ENCODE measurements at places on chromosomes 1 and 21.

DNA sequence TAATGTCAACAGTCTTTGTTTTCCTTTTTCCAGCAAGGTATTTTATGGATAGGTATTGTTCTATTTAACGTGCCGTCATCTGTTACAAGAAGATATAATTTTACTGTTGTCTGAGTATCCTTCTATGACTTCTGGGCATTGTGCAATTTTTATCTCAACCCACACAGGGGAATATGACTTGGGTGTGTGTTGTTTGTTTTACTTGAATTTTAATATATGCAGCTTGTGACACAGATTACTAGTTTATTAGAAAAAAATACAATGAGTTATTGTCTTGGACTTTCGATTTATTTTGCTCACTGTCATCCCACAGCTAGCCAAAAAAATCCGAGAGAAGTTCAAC is 111.9 kb downstream of the CACHD1 start:
- peak; percentile 11 for DNase-seq

GRCh38 chr1:178506177-178506576 is 6.7 kb upstream of the TEX35 start:
- no peak for DNase-seq

DNA sequence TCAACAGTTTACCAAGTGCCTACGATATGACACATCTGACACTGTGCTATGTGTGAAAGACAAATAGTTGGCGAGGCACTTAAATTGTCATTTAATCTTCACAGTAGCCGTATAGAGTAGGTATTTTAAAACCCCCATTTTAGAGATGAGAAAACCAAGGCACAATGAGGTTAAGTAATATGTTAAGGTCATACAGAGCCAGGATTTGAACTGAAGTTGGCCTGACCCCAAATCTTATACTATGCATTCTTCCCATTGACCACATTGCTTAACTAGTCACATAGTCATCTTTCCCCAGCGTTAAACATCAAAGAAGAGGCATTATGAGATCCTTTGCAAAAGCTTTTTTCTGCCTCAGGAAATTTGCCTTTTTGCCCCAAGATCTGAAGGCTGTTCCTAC is 3.9 kb downstream of the INKA2 start:
- DNase-seq, result no peak

- DNase-seq, result no peak
These were observed 3.6 kb downstream of the MAN1C1 start for GRCh38 chr1:25620211-25620610.

GRCh38 chr1:41681331-41682098 is 197.0 kb upstream of the EDN2 start:
- DNase-seq, result no peak

- no peak for DNase-seq
These were observed 7.6 kb downstream of the SAMSN1 start for GRCh38 chr21:14538483-14538882.

GRCh38 chr1:197343663-197344273 is 75.7 kb downstream of the CRB1 start:
- no peak for DNase-seq

DNA sequence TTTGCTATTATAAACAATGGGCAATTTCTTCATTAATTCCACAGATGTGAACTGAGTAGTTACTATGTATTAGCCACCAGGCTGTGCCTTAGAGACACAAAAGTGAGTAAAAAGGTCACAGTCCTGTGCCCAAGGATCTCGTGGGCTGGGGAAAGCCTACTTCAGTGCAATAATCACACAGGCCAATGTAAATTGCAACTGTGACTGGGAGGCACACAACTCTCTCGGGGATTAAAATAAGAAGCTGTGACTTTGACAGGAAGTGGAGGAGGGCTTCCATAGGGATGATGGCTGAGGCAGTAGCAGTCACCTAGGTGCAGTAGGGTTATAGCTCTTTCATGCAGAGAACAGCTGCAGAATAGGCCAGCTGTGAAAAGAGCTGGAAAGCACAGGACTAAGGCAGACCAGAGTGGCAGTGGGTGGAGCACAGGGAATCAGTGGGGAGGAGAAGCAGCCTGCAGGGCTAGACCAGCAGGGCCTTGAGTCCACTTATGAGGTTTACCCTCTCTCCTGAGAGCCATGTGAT is 121.9 kb downstream of the MAB21L3 start:
- no peak for DNase-seq

GRCh38 chr1:150083907-150084306 is 16.3 kb downstream of the VPS45 start:
- DNase-seq, result no peak

DNA sequence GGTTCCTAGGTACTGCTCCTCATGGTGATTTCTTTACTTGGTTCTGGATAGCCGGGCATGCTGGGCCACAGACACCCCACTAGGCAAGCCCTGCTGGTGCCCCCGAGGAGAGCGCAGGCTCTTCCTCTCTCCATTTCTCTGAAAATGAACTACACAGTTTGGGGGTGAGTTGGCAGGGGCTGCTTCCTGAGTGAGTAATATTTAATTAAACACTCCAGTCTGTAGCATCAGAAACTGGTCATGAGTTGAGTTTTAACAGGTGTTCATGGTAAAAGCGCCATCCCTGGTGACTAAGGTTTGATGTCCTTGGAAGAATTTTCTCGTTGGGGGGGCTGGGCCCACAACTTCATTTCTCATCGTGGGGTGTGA is 1.7 kb downstream of the SPSB1 start:
- no peak for DNase-seq

GRCh38 chr1:234148350-234148749 is 224.9 kb upstream of the COA6 start:
- DNase-seq, result no peak

- DNase-seq, result no peak
These were observed 51.4 kb downstream of the MARK1 start for GRCh38 chr1:220579317-220579716.

GRCh38 chr1:160640359-160641123 is 6.3 kb downstream of the SLAMF1 start:
- DNase-seq, result no peak

DNA sequence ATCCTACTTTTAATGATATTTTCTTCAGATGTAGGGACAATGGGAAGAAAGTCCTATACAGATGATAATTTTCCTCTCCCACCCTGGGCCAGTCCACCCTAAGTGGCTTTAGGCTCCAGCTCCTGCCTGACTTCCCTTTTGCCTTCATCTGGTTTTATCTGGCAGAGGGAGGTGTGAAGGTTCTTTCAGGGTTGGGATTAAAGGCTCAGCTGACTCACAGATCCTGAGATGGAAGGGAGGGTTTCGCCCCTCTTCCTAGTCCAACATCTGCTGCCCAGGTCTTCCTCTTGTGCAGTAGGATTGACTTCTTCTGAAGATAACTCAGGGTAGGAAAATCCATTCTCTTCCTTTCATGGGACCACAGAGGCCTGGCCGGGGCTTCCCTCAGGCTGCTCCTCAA is 362.4 kb upstream of the KAZN start:
- no peak for DNase-seq

DNA sequence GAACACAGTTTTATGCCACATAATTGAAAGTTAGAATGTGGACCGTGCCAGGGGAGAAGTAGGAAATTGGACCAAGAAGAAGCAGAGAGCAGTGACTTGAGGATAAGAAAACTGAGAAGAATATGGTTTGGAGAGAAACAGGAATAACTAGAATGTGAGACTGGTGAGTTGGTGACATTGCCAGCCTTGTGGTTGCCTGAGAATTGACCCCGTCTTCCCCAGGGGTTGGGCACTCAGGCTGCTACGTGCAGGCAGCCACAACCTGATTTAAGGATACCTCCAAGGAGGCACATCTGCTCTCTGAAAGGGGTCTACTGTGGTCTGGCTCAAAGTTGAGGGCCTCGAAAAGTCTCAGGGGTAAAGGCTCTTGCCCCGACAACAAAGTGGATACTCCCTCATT is 112.1 kb upstream of the ARTN start:
- no peak for DNase-seq

- DNase-seq, result no peak
These were observed 68.6 kb downstream of the KAZN start for GRCh38 chr1:14666962-14667650.

GRCh38 chr1:230207598-230207997 is 140.6 kb downstream of the GALNT2 start:
- no peak for DNase-seq

- peak; percentile 11 for DNase-seq
These were observed 1.2 kb downstream of the ATP2B4 start for GRCh38 chr1:203627851-203628200.

- no peak for DNase-seq
These were observed 33.1 kb downstream of the MAP3K7CL start for GRCh38 chr21:29163341-29164115.

GRCh38 chr1:175862408-175862807 is 119.0 kb upstream of the TNR start:
- no peak for DNase-seq

GRCh38 chr1:119327450-119328155 is 41.0 kb upstream of the HAO2 start:
- DNase-seq, result peak; percentile 54

GRCh38 chr1:169595764-169596711 is 9.8 kb upstream of the F5 start:
- no peak for DNase-seq

DNA sequence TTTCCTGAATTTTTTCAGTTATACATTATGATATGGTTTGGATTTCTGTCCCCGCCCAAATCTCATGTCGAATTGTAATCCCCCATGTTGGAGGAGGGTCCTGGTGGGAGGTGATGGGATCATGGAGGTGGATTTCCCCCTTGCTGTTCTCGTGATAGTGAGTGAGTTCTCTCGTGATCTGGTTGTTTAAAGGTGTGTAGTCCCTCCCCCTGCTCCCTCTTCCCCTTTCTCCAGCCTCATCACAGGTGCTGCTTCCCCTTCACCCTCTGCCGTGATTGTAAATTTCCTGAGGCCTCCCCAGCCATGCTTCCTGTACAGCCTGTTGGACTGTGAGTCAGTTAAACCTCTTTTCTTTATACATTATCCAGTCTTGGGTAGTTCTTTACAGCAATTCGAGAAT is 93.2 kb upstream of the HNRNPU start:
- no peak for DNase-seq

GRCh38 chr1:172533513-172534151 is 682 bp downstream of the SUCO start:
- DNase-seq, result peak; percentile 17

- no peak for DNase-seq
These were observed 103.3 kb upstream of the EDN2 start for GRCh38 chr1:41587791-41588190.

- peak; percentile 23 for DNase-seq
These were observed 23.4 kb upstream of the RNF187 start for GRCh38 chr1:228463559-228464455.

GRCh38 chr1:221381910-221382623 is 359.8 kb downstream of the DUSP10 start:
- DNase-seq, result no peak

DNA sequence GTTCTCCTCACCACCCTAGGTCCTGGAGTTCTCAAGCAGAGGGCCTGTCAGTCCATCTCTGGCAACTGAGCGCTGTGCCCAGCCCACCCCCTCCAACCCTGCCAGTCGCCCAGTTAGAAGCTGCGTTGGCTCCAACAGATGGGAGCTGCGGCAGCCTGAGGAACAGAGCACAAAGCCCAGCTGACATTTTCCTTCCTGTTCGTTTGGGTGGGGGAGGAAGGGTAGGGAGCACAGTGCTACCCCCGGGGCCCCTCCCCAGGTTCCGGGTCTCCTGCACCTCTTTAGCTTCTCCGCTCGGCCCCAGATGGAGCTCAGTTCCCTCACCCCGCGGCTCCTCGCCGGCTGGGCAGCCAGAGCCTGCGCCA is 1.4 kb downstream of the LRRN2 start:
- DNase-seq, result no peak
